Cortex of kidney (tissue), 1 donor: ENCODE measurements at places on chromosomes 11 and 22.

GRCh38 chr22:48899523-48900326, 927.9 kb downstream of the BRD1 start:
- DNase-seq = no peak

- no peak for DNase-seq
Measured at GRCh38 chr11:126024123-126024522, 38.5 kb downstream of the CDON start.

- DNase-seq = no peak
Measured at GRCh38 chr11:33291004-33291777, 34.0 kb downstream of the HIPK3 start.

DNA sequence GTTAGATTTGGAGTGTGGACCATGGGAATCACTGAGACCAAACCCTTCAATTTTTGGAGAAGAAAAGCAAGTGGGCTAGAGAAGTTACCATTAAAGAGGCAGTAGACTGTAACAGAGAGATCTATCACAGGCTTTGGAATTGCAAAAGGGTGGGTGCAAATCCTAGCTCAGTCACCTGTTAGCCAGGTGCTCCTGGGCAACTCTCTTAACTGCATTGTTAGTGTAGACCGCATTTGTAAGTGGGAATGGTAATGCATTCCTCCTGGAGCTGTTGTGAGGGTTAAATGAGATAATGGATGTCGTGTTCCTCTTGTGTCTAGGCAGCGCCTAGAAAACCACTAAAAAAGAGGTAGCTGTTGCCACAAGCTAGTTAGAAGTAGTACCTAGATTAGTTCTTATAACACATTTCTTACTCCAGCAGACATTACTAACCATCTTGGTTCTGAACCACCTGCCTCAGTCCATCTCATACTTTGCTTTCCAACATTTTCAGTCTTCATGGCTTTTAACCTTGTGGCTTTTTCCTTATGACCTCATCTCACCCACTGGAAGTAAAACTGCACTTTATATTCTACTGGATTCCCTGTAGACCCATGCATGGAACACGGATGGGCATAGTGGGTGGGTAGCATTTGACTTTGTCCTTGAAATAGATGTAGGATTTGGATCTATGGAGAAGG, 153.0 kb downstream of the HIPK3 start:
- no peak for DNase-seq

GRCh38 chr22:24376002-24376401, 51.4 kb upstream of the ADORA2A start:
- DNase-seq = no peak

GRCh38 chr11:17230867-17231851, 23.4 kb upstream of the PIK3C2A start:
- no peak for DNase-seq

DNA sequence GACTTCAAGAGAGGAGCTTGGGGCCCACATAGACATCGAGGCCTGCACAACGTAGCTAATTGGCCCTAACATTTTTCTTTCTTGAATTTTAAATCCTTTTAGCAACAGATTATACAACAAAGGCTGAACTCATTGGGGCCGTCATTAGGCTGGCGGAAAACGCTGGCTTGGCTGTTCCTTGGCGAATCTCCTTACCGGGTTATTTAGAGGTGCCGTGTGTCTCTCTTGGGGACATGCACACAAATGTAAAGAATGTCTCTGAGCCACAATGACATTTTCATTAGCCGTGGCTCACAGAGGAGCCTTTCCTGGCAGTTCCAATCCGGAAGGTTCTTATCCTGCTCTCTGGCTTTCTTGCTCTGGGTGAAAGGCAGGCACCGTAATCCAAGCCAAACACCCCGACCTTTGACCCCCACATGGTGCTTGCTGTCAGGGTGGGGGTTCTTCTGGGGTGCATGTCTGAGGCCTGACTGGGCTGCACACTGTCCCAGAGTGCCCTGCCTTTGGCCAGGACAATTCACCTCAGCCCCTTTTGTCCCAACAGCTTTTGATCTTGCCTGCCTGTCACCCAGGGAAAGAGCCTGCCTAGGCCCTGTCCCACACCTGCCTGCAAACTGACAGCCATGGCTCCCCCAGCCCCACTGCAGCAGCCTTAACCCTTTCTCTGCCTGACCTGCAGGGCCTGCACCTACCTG, 9.2 kb upstream of the FGF3 start:
- DNase-seq = no peak

GRCh38 chr11:70063121-70063520, 15.0 kb upstream of the ANO1 start:
- DNase-seq = no peak
